ENCODE measurements at places on chromosomes 1 and 21.

DNA sequence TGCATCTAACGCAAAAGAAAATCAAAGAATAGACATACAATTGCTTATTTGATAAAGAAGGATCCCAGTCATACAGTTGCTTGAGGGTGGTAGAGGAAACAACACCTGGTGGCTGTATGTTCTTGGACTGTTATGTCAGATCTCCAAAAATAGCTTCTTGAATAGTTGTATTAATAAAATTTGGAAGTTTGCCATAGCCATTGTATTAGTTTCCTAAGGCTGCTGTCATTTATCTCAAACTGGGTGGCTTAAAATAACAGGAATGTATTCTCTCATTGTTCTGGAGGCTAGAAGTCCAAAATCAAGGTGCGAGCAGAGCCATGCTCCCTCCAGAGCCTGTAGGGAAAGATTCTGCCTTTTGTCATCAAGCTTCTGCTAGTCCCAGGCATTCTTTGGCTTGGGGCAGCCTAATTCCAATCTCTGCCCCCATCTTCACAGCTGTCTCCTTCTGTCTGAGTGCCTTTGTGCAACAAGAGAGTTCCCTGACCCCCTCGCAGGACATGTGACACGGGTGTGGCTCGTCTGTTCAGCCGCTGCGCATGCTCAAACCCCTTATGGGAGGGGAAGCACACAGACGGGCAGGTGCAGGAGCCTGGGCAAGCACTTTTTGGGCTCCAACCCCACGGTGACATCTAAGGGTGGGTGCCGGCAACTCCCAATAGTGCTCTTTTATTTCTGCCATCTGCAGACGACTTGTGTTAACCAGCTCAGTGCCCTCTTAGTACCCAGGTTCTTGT is 21.7 kb upstream of the GRIK1 start:
- no peak for DNase-seq

DNA sequence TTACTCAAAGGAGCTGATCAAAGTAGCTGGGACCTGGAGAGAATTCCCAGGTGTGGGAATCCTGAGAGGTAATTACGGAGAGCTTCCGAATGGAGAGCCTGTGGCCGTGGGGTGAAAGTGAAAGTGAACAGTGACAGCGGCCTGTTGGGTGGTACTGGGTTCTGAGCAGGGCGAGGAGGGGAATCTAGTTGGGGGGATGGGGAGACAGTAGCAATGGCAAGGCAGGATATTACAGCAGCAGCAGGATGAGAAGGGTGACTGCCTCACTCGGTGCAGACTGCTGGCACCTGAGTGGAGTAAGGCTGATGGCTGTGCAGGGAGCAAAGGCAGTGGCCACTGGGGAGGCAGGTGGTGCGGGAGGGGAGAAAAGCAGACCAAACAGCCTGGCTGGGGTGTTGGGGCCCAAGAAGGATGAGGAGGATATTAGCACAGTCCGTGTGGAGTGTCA is 70.3 kb upstream of the PRDX6 start:
- no peak for DNase-seq

DNA sequence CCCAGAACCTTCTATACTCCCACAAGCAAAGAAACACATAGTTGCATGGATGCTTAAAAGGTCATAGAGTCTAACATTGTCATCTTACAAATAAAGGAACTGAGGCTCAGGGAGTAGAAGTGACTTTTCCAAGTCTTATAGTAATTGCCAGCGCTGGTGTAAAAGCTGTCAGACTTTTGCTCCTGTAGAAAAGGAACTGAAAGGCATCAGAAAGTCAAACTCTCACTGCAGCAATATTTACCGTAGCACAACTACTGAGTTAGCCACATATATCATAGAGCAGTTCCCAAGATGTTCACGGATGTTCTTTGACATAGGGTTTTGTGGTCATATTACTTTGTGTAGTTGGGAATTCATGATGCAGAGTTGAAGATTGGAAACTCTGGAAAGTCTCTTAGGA is 16.6 kb upstream of the USP24 start:
- DNase-seq, result no peak

DNA sequence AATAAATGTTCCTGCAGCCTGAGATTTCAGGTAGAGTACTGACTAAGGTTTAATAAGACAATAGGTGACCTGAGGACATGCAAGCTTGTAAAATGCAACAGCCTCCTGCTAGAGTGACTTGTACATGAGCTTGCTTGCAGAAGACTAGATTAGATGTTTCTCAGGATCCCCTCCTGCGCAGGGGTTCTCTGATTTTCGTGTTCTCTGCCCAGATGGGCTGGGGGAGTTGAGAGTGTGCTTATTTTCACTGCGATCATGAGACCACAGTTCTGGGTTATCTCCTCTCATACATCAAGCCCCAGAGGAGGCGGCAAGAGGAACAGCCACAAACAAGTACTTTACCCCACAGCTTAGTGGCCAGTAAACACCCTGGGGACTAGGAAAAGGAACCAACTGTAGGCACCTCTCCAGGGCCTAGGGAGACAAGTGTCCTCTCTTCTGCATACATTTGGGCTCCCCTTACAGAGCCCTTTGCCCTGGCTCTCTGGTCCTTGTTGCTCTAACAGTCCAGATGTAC is 8.0 kb downstream of the TMEM81 start:
- DNase-seq, result no peak

DNA sequence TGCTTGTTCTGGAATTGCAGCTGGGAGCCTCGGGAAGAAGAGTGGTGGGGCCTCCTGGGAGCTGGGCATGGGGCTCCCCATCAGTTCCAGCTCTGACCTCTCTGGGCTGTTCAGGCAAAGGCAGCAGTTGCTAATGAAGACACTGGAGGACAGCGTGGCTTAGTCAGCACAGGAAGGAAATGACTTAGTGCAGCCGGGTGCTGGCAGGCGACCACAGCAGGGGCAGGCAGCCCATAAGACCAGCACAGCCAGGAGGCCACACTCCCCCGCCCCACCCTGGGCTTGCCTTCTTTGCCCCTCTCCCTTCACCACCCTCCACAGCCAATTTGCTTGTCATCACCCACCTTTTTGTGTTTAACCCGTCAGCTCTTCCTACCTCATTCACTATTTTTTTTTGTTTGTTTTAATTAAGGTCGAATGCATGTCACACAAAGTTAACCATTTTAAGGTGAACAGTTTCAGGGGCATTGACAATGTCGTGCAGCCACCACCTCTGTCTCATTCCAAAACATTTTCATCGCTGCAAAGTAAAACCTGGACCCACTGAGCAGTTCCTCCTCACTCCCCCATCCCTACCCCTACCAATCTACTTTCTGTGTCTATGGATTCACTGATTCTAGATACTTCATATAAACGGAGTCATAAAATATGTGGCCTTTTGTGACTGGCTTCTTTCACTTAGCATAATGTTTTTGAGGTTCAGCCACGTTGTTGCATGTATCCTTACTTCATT is 10.9 kb downstream of the OLIG2 start:
- DNase-seq, result no peak

DNA sequence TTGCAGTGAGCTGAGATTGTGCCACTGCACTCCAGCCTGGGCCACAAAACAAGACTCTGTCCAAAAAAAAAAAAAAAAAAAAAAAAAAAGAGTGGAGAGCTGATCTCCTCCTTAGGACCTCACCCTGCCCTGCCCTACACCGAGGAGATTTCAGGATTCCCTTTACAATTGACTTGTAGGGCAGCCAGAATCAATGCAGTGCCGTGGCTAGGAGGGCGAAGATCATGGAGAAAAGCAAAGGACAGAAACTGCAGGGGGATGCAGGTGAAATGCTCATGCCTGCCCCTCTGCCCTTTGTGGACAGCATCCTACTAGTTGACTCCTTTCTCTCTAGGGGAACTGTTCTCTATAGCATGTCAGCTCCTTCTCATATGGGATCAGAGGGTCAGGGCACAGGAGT is 9.6 kb downstream of the FHAD1 start:
- no peak for DNase-seq
